ENCODE measurements at places on chromosomes 16 and 17.

DNA sequence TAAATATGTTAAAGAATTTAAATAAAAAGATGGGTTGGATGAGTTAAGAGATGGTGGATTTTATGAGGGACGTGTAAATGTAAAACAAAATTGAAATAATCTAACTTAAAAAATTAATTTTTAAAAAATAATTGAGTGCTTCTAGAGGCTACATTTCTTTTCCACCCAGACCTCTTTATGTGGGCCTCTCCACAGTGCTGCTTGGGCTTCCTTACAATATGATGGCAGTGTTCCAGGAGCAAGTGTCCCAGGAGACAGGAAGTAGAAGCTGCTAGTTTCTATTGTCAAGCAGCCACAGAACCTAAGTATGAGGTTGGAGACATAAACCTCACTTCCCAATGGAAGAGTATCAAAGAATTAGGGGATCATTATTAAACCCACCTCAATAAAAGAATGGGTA, 205.7 kb upstream of the CPHXL start:
- DNase-seq = no peak

GRCh38 chr17:37079735-37080134, 131.0 kb downstream of the AATF start:
- DNase-seq = no peak

DNA sequence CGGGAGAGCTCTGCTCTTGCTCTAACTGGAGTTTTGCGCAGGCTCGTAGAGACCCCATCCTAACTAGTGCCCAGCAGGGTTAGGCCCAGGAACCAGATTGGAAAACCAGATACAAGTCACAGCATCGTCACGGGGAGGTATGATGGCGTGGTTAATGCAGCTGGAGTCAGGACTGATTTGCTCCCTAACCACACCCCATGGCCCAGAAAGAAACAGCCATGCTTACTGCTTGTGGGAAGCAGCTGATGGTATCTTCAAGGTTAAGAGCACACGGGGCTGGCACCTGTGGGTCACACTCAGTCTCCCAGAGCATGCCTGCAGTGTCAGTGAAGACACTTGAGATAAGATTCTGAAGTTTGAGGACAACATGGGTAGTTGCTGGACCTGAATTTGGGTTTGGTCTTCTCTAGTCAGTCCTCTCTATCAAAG, 60.2 kb downstream of the WIPI1 start:
- no peak for DNase-seq

- DNase-seq = no peak
These were observed 24.0 kb upstream of the SSTR5 start for GRCh38 chr16:1048442-1049112.

GRCh38 chr17:72063756-72064450, 56.9 kb upstream of the SOX9 start:
- DNase-seq = no peak

Data from NCI-H1417 treated with DMSO at 0.1 percent for 48 hours (cell line).